ENCODE measurements at places on chromosomes 6 and 20. TPM values are rescaled to one million over a fixed set of nuclear protein-coding genes. Genes with fewer than 3 reads are reported as not detected.

Gene CRISP2
- 0.06 TPM for total RNA-seq

Gene SLC17A3
- total RNA-seq = not detected

Gene KCNK15
- total RNA-seq = not detected

Gene TRIM38
- total RNA-seq = 3.0 TPM

Gene DLL1
- 1.7 TPM for total RNA-seq

Gene PHACTR1
- total RNA-seq = 0.98 TPM

Gene RIPOR3
- total RNA-seq = 1.8 TPM

Gene PTP4A1
- 17.4 TPM for total RNA-seq

Gene RFX6
- total RNA-seq = not detected

Gene PBOV1
- total RNA-seq = not detected

Gene CLDN20
- total RNA-seq = not detected

Gene BIRC7
- total RNA-seq = 10.6 TPM

Gene FLRT3
- 3.3 TPM for total RNA-seq

Gene RNF182
- 19.1 TPM for total RNA-seq

Gene STXBP5
- total RNA-seq = 16.3 TPM

Gene BFSP1
- 4.4 TPM for total RNA-seq

Gene HLA-DQB1
- total RNA-seq = 0.51 TPM
